Left colon (tissue), 2 donors: ENCODE measurements at places on chromosomes 2 and 18.
A peak's percentile ranks its signal among the peaks of the same experiment; 100 is the strongest.

DNA sequence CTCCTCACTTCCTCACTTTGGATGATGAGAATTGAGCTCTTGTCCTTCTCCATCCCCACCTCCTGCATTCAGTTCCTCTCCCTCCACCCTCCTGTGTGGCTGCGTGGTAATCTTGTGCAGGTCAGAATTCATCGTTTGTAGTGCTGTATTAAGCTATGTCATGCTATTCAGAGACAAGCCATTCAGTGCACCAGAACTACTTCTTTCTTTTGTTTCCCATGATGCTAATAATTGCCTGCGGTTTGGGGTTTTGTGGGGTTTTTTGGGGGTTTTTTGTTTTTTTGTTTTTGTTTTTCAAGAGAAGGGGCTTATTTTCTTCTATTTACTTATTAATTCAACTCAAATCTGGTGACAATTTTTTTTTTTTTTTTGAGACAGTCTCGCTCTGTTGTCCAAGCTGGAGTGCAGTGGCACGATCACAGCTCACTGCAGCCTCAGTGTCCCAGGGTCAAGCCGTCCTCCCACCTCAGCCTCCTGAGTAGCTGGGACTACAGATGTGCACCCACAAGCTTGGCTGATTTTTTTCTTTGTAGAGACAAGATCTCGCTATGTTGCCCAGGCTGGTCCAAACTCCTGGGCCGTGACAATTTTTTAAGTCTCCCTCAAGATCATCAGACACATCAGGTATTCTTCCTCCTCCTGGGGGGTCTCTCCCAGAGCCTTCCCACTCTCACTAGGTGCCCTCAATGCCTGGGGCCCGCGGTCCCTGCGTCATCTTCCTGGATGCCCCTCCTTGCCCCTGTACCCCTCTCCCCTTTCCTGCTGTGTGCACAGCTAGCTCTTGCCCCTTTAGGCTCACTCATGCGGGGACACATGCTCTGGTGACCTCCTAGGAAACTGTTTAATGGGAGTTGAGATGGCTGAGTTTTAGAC, 37.8 kb downstream of the MAL start:
- DNase-seq, result no peak

DNA sequence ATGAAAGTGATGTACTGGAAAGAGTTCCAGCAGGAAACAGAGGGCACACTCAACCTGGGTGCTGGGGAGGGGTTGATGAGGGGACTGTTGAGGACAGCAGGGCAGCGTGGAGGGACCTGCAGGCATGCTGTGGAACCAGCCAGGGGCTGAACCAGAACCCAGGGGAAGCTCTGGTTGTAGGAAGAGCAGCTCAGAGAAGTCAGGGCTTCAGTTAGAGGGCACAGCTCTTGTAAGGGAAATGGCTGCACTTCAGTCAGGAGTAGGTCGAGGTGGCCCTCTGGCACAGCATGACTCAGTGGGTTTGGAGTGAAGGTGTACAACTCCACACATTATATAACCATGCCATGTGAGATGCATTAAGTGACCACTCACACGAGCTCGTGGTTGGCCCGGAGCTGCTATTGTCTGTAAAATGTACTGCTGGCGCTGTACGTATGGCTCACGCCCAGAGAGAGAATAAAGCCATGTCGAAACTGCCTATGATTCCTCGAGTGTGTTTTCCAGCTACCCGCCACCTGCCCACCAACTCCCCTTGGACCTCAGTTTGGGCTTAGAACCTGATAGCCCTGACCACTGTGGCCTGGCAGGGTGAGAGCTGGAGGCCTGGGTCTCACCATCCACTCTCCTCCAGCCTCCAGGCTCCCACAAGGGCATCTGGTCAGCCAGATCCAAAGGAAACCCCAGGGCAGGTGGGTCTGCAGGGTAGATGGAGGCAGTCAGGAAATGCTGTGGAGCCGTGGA, 136.5 kb upstream of the HS6ST1 start:
- no peak for DNase-seq

- peak; percentile 4 for DNase-seq
These were observed 767.0 kb downstream of the SLC4A3 start for GRCh38 chr2:220394433-220394832.

- DNase-seq, result no peak
These were observed 304.2 kb downstream of the EPHA4 start for GRCh38 chr2:221267773-221268425.

DNA sequence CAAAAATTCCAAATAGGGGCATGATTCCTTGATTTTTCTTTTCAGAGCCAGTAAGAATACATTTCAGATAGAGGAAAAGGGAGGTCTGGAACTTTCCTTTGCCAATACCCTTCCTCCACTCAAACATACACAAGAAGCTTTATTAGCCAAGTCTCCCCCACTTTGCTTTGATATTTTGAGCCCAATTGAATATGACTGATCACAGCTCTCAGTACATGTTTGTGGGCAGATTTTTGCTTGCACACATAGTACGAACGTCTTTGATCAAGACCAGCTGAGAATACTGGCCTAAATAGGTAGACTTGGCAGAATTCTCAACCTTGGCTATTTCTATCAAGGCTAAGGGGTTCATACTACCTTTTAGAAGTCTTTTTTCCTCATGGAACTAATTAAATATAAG, 148.8 kb upstream of the PGAP1 start:
- DNase-seq, result no peak
